Caco-2 (cell line): ENCODE measurements at places on chromosomes 7 and 10. TPM values are rescaled to one million over a fixed set of nuclear protein-coding genes. Genes with fewer than 3 reads are reported as not detected.

- no peak for DNase-seq
- H3K4me3 ChIP-seq = peak overlapping the region; percentile 47
- no peaks in the 10 kb centered on the region for H3K27me3 ChIP-seq
- H3K36me3 ChIP-seq = 0 out of 2 replicates have a peak, but pooled peaks cover 4% of the 10 kb centered on the region
- H3K4me1 ChIP-seq = peaks cover 49% of the 10 kb centered on the region
Observed at GRCh38 chr10:73875139-73875475, 752 bp upstream of the CAMK2G start.

- no peaks in the 10 kb centered on the region for H3K27me3 ChIP-seq
- DNase-seq = no peak
- H3K4me1 ChIP-seq = no peaks in the 10 kb centered on the region
- no peak overlapping the region for H3K4me3 ChIP-seq
- no peak overlapping the region for H3K27ac ChIP-seq
- H3K36me3 ChIP-seq = no peaks in the 10 kb centered on the region
Observed at GRCh38 chr7:16326106-16326505, 95.2 kb downstream of the CRPPA start.

GRCh38 chr10:34655286-34656170 lies 159.6 kb downstream of the PARD3 start:
- no peaks in the 10 kb centered on the region for H3K36me3 ChIP-seq
- H3K27ac ChIP-seq = no peak overlapping the region
- H3K4me3 ChIP-seq = no peak overlapping the region
- DNase-seq = peak; percentile 70
- no peaks in the 10 kb centered on the region for H3K27me3 ChIP-seq

GRCh38 chr10:101355072-101355706 lies 1.2 kb downstream of the BTRC start:
- peak overlapping the region; percentile 58 for H3K4me3 ChIP-seq
- H3K27me3 ChIP-seq = no peaks in the 10 kb centered on the region
- no peaks in the 10 kb centered on the region; the same call in 1 of the 2 replicates for H3K36me3 ChIP-seq
- H3K4me1 ChIP-seq = peaks cover 8% of the 10 kb centered on the region; the same call in 1 of the 2 replicates
- DNase-seq = no peak

DNA sequence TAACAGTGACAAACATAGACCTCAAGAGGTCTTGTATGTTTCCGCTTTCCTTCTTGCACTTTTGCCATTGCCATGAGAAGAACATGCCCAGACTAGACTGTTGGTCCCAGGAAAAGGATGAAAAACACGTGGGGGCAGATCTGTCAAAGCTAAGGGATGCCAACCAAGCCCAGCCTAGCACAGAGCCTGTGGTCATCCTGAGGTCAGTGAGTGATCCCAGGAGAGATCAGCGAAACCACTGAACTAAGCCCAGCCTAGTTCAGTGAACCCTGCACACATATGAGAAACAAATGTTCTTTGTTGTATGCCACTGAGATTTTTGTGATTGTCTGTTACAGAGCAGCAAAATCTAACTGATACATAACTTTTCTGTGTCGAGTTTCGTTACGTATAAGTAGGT lies 718.8 kb downstream of the MAGI2 start:
- H3K4me3 ChIP-seq = no peak overlapping the region
- no peak overlapping the region for H3K27ac ChIP-seq
- no peaks in the 10 kb centered on the region; the same call in 1 of the 2 replicates for H3K4me1 ChIP-seq
- no peaks in the 10 kb centered on the region for H3K36me3 ChIP-seq
- H3K27me3 ChIP-seq = no peaks in the 10 kb centered on the region

DNA sequence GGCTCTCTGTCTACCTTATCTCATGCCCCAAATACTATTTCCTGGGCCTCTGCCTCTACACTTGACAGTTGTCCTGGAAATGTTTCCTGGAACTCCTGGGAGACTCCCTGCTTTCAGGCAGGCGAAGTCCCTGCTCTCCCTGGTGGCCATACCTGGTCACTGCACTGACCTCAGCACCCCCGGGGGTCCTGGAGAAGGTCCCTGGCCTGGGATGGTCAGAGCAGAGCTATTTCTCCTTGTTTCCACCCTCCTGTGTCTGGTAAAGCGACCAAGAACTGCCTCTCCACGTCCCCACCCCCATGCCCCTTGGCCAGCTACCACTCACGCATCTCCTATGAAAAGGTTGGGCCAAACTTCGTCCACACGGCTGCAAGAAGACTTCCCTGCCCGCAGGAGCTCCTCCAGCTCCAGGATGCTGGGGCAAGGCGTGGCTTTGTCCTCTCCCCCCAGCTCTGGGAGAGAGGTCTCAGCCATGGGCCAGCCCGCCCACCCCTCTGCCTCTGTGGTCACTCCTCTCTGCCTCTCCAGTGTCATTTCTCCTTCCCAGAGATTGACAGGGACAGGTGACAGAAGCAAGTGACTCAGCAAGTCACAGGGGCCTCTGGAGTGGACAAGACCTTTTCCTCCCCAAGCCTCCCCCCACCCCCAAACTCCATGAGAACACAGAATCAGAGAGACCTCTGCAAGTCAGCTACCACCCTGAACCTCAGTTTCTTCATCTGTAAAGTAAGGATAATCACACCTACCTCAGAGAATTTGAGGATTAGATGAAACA lies 2.6 kb upstream of the SAMD8 start:
- H3K27ac ChIP-seq = peak overlapping the region; percentile 92
- peak; percentile 70 for DNase-seq

- peak; percentile 42 for DNase-seq
- no peaks in the 10 kb centered on the region for H3K27me3 ChIP-seq
- H3K4me3 ChIP-seq = no peak overlapping the region
- no peaks in the 10 kb centered on the region for H3K4me1 ChIP-seq
- no peak overlapping the region for H3K27ac ChIP-seq
- no peaks in the 10 kb centered on the region for H3K36me3 ChIP-seq
Observed at GRCh38 chr7:93622036-93623033, 47.8 kb upstream of the CALCR start.

DNA sequence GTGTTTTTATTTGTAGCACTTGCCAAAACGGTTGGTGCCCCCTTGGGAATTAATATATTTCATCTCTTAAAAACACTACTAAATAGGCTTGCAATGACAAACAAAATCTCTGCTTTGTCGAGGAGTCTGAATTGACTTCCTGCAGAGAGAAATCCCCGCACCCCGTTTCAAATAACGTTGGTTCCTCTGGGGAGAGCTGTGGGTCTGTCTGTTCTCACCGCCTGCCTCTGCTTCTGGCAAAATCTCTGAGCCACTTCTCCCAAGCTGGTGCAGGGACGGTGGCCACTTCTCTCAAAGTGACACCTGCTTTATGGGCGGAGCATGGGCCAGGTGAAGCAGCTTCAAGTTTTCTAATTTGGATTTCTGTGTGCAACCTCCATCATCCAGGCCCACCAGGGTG lies 186.3 kb upstream of the ADARB2 start:
- 0 out of 2 replicates have a peak, but pooled peaks cover 1% of the 10 kb centered on the region for H3K27me3 ChIP-seq
- DNase-seq = no peak
- H3K4me1 ChIP-seq = no peaks in the 10 kb centered on the region
- no peak overlapping the region for H3K27ac ChIP-seq
- no peak overlapping the region for H3K4me3 ChIP-seq
- no peaks in the 10 kb centered on the region for H3K36me3 ChIP-seq

GRCh38 chr7:35249537-35249907 lies 4.4 kb downstream of the TBX20 start:
- 0 out of 2 replicates have a peak, but pooled peaks cover 1% of the 10 kb centered on the region for H3K27me3 ChIP-seq
- no peak overlapping the region for H3K4me3 ChIP-seq
- no peaks in the 10 kb centered on the region for H3K4me1 ChIP-seq
- DNase-seq = no peak
- H3K36me3 ChIP-seq = no peaks in the 10 kb centered on the region

GRCh38 chr10:113230011-113230610 lies 280.1 kb downstream of the TCF7L2 start:
- DNase-seq = no peak
- H3K4me3 ChIP-seq = no peak overlapping the region
- H3K27me3 ChIP-seq = no peaks in the 10 kb centered on the region
- H3K27ac ChIP-seq = peak overlapping the region; percentile 39
- H3K36me3 ChIP-seq = no peaks in the 10 kb centered on the region
- no peaks in the 10 kb centered on the region for H3K4me1 ChIP-seq

- no peaks in the 10 kb centered on the region for H3K27me3 ChIP-seq
- no peak for DNase-seq
- no peaks in the 10 kb centered on the region; the same call in 1 of the 2 replicates for H3K36me3 ChIP-seq
- H3K4me3 ChIP-seq = no peak overlapping the region
Observed at GRCh38 chr10:32376097-32376496, 29.1 kb upstream of the EPC1 start.

DNA sequence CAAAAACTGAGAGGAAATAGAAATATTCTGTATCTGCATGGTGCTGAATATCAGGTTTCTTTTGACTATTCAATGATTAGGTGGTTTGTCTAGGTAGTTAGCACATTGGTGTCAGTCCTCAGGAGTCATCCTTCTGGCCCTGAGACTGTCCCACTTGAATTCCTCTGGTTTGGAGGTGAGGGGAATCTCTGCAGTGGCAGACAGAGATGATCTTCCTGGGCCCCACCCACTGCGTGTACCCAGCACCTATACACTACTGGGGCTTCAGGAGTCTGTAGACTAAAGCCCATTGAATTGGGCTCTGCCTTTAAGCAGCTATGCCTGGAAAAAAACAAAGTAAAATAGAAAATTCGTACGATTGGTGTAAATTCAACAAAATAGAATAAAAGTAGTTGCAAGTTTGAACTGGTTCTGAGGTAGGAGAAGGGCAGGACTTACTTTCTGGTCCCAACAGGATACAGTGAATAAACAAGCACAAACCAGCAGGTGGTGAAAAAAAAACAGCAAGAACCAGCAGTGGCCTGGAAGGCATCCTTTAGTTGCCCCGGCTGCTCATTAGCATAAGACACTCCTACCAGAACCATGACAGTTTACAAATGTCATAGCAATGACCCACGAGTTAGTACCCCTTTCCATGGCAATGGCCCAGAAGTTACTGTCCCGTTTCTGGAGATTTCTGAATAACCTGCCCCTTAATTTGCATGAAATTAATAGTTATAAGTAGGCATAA lies 1.7 kb downstream of the LIPM start:
- H3K4me3 ChIP-seq = no peak overlapping the region
- no peak overlapping the region for H3K27ac ChIP-seq
- DNase-seq = no peak
- no peaks in the 10 kb centered on the region for H3K36me3 ChIP-seq
- H3K27me3 ChIP-seq = no peaks in the 10 kb centered on the region

- no peaks in the 10 kb centered on the region for H3K4me1 ChIP-seq
- H3K27me3 ChIP-seq = no peaks in the 10 kb centered on the region
- H3K4me3 ChIP-seq = no peak overlapping the region
- no peak overlapping the region for H3K27ac ChIP-seq
Observed at GRCh38 chr10:15068802-15069201, 19.8 kb downstream of the ACBD7 start.

- DNase-seq = no peak
- H3K36me3 ChIP-seq = no peaks in the 10 kb centered on the region
- 0 out of 2 replicates have a peak, but pooled peaks cover under 1% of the 10 kb centered on the region for H3K27me3 ChIP-seq
- H3K27ac ChIP-seq = no peak overlapping the region
- H3K4me3 ChIP-seq = peak overlapping the region; percentile 58
- peaks cover 10% of the 10 kb centered on the region for H3K4me1 ChIP-seq
Observed at GRCh38 chr7:131105294-131105798, 222.3 kb upstream of the MKLN1 start.

DNA sequence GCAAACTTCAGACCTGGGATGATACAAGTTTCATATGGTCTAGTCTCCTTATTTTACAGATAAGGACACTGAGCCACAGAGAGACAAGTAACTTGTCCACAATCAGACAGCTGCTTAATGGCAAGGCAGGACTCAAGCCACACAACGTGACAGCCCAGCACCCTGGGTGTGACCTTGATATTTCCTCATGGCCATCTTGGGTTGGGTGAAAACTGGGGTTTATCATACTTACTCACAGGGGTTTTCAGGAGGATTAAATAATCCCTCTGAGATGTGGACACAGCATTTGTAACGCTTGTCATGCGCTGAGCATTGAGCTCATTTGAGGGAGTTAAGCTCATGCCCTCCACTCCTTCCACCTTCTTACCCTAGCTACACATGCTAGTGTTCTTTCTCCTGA lies 58.0 kb downstream of the ABLIM1 start:
- H3K27ac ChIP-seq = no peak overlapping the region
- no peak overlapping the region for H3K4me3 ChIP-seq
- no peak for DNase-seq
- H3K27me3 ChIP-seq = no peaks in the 10 kb centered on the region
- no peaks in the 10 kb centered on the region for H3K36me3 ChIP-seq
- H3K4me1 ChIP-seq = peaks cover 28% of the 10 kb centered on the region

- H3K4me1 ChIP-seq = peaks cover 22% of the 10 kb centered on the region
- no peaks in the 10 kb centered on the region for H3K36me3 ChIP-seq
- H3K4me3 ChIP-seq = no peak overlapping the region
- no peak for DNase-seq
- H3K27ac ChIP-seq = no peak overlapping the region
Observed at GRCh38 chr7:151821226-151821625, 55.7 kb downstream of the PRKAG2 start.

GRCh38 chr7:26898891-26899290 lies 34.5 kb upstream of the SKAP2 start:
- H3K27me3 ChIP-seq = no peaks in the 10 kb centered on the region
- H3K4me1 ChIP-seq = no peaks in the 10 kb centered on the region
- no peaks in the 10 kb centered on the region for H3K36me3 ChIP-seq

- no peak overlapping the region for H3K27ac ChIP-seq
- peaks cover 9% of the 10 kb centered on the region for H3K4me1 ChIP-seq
- no peaks in the 10 kb centered on the region for H3K27me3 ChIP-seq
- no peaks in the 10 kb centered on the region; the same call in 1 of the 2 replicates for H3K36me3 ChIP-seq
- no peak for DNase-seq
Observed at GRCh38 chr7:6500691-6501090, 50.6 kb downstream of the GRID2IP start.

GRCh38 chr10:30500963-30501504 lies 67.0 kb downstream of the MAP3K8 start:
- no peak overlapping the region for H3K27ac ChIP-seq
- no peak overlapping the region for H3K4me3 ChIP-seq
- H3K27me3 ChIP-seq = no peaks in the 10 kb centered on the region
- peaks cover 18% of the 10 kb centered on the region; the same call in 1 of the 2 replicates for H3K4me1 ChIP-seq
- no peak for DNase-seq
- no peaks in the 10 kb centered on the region for H3K36me3 ChIP-seq

GRCh38 chr7:66379542-66380160 lies 174.5 kb downstream of the TPST1 start:
- no peak overlapping the region for H3K4me3 ChIP-seq
- no peak overlapping the region for H3K27ac ChIP-seq
- H3K27me3 ChIP-seq = no peaks in the 10 kb centered on the region

DGKB gene
- 0.39 TPM in 1 of 2 replicates, not detected in the other for total RNA-seq

SORBS1 gene
- 39.3 and 44.1 TPM in 2 replicates for total RNA-seq

FAM25C gene
- total RNA-seq = not detected in 2 replicates

ADAMTS14 gene
- total RNA-seq = not detected in 2 replicates

BCL7B gene
- 74.5 and 74.6 TPM in 2 replicates for total RNA-seq

PRSS58 gene
- not detected in 2 replicates for total RNA-seq

RELN gene
- 3.3 and 4.3 TPM in 2 replicates for total RNA-seq

AKR1C4 gene
- total RNA-seq = 0.25 and 0.28 TPM in 2 replicates

KAZALD1 gene
- total RNA-seq = 41.3 and 42.3 TPM in 2 replicates
